ENCODE measurements at places on chromosomes 5 and 9.

DNA sequence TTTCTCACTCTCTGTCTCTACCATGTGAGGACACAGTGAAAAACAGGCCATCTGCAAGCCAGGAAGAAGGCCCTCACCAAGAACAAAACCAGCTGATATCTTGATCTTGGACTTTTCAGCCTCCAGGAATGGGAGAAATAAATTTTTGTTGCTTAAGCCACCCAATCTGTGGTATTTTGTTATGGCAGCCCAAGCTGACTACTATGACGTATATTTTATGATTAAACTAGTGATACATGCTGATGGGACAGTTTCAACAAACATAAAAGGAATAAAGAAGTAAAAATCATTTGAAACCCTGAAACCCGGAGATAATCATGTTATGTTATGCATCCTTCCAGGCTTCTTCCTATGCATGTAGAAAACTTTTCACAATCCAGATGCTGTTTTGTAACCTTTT is 71.5 kb upstream of the ERBIN start:
- no peak for DNase-seq

DNA sequence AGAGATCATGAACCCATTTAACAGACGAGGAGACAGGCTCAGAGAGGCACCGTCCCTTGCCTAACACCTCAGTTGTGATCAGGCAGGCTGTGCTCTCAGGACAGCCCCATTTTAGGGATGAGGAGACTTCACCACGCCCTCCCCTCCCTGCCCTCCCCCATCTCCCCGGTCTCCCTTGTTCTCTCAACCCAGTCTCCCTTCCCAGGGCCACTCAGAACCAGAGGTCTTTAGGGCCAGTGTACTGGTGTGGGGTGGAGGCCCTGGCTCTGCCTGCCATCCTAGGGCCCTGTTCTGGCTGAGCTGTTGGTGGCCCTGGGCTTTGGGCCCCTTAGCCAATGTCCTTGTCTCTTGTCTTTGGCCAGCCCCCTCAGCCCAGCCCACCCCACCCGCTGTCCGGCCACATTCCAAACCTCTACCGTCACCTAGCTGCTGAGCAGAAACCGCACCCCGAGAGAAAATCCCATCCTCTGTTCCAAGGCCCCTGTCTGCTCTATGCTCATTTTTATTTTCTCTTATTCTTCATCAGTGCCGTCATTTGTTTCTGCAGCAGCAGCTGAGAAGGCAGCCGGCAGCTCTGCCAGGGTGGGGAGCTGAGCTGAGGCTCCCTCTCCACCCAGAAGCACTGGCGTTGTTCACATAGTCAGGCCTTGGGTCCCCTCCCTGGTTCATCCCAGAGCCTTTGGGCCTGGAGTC is 33.9 kb downstream of the OLFML2A start:
- no peak for DNase-seq

DNA sequence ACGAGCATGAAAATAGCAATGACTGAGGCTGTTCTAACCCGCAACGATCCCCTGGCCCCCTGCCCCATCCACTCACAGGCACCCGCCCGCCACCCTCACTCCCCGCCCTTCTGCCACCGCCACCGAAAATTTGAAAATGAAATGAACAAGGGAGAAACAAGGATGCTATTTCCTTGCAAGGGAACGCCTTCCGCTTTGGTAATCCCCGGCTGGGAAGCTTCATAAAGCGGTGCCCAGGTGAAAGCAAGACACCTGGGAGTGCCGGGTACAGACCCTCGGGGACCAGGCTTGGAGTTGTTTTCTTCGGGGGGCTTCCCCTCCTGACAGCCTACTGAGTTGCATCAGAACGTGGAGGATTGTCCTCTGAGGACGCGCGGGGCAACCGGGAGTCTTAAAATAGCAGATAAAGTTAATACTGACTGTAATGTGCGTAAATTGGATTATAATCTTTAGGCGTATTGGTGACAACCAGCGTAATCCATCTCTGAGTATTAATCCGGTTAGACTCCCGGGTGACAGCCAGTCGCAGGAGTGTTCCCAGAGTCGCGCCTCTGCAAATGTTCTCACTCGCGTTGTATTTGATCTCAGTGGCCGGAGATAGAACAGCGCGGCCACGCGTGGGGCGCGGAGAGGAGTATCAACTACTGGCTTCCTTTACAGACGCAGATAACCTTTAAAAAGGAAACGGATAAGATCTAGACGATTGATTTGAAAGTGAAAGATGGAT is 885 bp upstream of the MLLT3 start:
- DNase-seq, result peak; percentile 74

DNA sequence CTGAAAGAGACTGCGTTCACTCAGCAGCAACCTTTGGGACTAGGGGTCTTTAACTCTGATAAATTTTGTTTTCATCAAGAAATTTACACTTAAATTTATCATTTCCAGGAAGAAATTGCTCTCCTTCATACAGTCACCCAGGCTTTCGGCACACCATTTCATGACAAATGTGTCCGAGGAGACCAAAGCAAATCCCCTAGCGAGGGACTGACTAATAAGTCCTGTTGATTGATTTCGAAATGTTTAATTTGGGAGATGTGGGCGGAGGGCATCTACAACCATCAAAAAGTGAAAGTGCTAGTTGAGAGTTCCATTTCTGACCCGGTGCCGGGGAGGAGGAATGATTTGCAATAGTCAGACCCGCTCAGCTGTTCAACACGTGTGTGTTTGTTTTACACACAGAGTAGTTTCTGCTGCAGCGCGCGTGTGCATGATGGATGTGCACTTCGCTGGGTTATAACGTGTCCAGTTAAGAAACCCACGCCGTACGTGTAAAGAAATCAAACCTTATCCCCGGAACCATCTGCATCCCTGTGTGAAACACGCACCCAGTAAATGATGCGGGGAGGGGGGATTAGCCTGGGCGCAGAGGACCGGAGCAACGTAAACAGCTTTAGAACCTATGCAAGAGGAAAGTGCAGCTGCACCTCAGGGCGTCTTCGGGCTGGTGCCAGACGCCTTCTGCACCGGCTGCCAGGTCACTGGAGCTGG is 845 bp upstream of the NR4A3 start:
- peak; percentile 33 for DNase-seq

- DNase-seq, result peak; percentile 39
Observed at GRCh38 chr9:136978073-136978864, 965 bp downstream of the PTGDS start.

DNA sequence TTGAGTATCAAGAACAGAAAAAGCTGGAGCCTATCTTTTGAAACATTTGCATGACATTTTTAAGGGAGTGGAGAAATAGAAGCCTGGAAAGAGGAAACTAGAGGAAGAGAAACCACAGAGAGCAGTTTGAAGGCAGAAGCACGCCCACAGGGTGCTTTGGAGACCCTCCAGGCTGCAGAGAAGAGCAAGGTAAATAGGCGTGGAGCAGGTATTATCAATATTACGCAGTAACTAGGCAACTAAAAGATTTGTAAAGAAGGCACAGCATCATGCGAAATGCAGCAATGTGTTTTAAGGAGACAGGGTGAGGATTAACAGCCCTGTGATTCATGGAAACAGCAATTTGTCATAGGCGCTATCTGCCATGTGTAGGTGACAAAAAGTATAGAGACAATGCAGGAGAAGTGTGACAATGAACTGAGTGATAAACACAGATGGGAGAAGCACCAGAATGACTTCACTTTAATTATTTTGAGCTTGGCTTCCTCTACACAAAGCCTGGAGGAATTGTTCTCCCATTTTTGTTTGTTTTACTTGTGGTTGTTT is 281.2 kb downstream of the BRINP1 start:
- no peak for DNase-seq

DNA sequence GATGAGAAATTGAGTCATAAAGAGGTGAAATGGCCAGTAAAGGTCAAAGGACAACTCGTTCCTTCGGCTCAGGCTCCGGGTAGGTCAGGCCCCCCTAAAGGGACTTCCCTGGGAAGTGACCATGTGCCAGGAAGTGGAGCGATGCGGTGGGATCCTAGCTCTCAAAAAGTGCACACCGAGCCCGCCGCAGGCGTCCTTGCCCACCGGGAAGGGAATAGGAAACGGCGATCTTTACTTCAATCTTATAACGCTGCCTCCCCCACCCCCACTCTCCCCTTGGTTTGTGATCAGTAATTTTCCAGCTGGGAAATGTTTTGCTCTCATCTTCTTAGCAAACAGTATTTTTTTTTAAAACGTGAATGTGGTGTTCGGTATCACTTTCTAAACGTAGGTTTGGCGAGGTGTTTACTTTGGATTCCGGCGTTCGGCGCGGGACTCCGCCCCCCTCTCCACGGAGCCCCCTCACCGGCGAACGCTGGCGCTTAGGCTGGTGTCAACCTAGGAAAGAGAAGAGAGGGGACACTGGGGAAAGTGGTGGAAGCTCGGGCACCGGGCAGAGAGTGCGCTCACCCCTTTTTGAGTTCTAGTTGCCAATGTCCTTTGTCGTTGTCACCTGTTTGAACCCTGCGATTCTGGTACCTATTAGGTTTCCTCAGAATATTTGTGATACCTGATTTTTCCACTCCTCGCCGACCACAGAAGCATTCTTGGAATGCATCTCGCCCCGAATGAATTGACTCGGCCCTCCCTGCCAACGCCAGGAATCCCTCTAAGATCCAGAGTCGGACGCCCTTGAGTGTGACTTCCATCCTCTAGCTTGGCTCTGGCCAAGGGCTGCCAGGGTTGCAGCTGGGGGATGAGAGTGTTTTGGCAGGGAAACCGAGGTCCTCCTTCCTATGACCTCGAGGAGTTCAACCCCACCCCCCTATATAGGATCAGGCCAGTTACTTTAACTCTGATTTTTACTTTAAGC is 1.8 kb upstream of the KLF4 start:
- DNase-seq, result no peak

DNA sequence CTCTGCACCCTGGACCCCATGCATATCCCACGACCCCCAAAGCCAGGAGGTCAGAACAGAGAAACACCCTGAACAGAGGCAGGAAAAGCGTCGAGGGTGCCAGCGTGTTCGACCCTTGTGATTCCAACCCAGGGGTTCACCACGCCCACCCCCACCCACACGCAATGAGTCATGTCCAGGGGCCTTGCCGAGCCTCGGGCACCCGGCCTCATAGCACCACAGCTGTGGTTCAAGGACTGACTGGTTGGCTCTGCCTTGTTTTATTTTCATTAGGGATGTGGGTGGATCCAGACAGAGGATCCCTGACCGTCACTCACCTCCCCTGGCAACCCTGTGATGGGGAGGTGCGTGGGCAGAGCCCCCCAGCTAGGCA is 9.5 kb upstream of the QSOX2 start:
- no peak for DNase-seq

GRCh38 chr5:135954899-135955298 is at the start of gene LECT2:
Gene LECT2, minus strand, starts transcription at chr5:135954983. Its CDS starts 150 bp downstream, at chr5:135954833.
- no peak for DNase-seq

DNA sequence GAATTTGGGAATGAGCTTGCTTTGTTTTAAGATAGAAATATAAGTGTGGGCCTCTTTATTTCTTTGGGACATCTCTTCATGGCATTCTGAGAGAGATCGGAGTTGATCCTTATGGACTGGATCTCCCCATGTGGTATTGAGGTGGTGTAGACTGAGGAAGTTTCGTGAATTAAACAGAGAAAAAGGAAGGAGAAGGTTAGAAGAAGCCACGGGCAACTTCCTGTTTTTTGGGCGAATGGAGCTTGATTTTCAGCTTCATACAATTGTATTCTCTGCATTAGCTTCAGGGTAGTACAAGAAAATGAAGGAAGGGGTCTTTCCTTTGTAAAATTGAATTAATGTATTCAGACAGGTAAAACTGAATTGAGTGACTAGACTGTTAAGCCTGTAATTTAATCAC is 70.5 kb upstream of the HMHB1 start:
- no peak for DNase-seq

DNA sequence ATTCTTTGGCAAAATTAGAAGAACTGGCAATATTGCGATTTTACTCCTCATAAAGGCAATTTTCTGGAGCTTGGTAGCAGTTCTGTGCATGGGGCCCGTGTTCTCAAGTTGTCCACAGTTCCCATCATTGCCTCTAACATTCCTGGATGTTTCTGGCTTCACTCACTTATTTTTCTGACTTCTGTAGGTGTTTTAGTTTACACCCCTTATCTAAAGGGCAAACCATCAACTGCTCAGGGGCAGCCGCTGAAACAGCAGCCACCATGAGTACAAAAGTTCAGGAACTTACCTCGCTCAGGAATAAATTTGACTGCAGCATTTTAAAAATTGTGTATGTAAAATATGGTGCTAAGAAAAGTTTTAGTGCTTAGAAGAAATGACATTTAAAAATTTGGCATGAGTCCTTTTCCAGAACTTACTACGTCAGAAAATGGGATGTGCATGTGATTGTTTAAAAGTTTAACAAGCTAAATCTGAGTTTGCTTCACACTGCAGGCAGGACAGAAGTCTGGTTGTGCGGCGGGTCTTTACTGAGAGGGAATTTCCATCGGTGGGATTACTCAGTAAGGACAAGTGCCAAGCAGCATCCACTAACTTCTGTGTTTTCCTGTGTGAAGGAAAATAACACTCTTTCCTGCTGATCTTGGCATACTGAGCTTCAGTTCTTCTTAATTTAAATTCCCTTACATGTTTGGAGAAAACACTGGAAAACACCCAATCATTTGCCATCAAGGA is 261.7 kb downstream of the MAT2B start:
- DNase-seq, result no peak

DNA sequence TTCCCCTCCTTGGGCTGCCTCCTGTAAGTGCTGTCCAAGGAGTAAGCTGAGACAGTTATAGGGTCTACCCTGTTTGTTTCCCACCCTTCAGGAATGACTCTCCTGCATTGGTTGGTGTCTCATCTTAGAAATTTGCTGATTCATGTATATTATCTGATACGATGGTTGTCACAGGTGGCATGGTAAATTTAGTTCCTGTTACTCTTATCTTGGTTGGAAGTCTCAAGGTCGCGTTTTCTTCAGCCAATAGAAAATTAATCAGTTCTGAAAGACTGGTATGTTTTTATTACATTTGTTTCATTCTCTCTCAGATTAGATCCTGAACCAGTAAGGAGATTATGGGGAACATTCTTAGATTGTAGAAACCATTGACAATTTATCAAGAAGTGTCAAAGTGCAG is 42.7 kb downstream of the SCGB3A1 start:
- DNase-seq, result no peak

GRCh38 chr5:168162464-168162863 is 129.0 kb upstream of the WWC1 start:
- no peak for DNase-seq

GRCh38 chr5:131381021-131381420 is 117.2 kb downstream of the CDC42SE2 start:
- DNase-seq, result no peak

GRCh38 chr5:167936022-167936421 is 355.4 kb upstream of the WWC1 start:
- no peak for DNase-seq

DNA sequence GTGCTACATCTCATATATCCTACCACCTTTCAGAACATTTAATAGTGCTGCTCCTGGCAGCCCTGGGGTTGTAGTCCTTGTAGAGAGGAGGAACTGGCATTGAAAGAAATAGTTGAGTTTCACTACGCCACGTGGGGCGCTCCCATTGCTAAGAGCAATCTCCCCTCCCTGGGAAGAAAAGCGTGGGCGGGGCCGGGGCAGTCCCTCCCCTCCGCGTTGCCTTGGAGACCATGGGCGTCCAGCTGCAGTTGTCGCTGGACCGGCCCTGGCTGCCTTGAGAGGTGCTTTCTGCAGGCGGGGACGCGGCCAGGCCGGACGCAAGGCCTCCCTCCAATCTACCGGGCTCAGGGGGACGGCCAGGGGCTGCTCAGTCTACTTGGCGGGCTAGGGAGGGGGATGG is 368 bp upstream of the CCDC180 start:
- no peak for DNase-seq

GRCh38 chr9:119343059-119343990 is 25.9 kb downstream of the BRINP1 start:
- no peak for DNase-seq
